ENCODE measurements at places on chromosomes 11 and 22. TPM values are rescaled to one million over a fixed set of nuclear protein-coding genes. Genes with fewer than 3 reads are reported as not detected.

ANO1 gene
- 2.3 TPM for total RNA-seq

OTOG gene
- total RNA-seq: 0.69 TPM

DNA sequence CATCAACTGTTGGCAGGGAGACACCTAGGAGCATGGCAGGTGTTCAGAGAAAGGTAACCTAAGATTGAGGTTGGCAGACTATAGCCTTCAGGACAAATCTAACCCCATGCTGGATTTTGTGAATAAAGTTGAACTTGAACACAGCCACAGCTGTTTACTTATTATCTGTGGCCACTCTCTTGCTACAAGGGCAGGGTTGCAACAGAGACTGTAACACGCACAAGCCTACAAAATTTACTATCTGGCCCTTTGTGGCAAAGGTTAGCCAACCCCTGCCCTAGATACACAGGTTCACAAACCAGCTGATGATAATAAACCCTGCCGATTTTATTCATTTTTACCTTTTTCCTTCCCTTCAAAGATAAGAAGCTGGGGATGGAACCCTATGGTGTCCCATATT is 2.5 kb downstream of the THYN1 start:
- DNase-seq: no peak

GRCh38 chr11:47314992-47315391 is 37.5 kb downstream of the MYBPC3 start:
- DNase-seq: no peak

CASP5 gene
- total RNA-seq: not detected

- DNase-seq: no peak
Observed at GRCh38 chr11:96177146-96177545, 165.8 kb downstream of the MAML2 start.

DNA sequence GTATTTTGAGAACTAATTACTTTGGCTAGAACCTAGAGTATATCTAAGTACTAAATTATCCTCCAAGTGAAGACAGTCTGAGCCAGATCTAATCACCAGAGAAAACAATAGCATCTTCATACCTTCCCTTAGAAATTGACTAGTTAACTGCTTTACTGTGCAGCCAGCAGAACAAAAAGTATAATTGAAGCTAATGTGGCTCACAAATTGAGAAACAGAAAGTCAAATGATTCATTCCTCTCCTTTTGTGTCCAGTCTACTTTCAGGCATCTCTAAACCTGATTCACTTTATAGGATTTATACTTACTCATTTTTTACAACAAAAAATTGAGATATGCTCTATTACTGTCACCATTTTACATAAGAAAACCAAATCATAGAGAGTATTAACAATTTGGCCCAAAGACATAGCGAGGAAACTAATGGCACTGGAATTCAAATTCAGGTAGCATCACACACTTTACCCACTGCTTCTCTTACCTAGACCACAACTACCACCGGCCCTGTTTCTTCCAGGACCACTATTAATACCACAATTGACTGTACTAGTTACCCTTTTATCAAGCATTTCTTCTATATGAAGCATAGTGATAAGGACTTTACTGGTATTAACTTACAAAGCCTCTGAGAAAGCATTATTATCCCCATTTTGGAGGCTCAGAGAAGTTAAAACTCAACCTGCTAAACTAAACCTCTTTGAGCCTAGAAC is 1402.6 kb upstream of the TENM4 start:
- no peak for DNase-seq

DNA sequence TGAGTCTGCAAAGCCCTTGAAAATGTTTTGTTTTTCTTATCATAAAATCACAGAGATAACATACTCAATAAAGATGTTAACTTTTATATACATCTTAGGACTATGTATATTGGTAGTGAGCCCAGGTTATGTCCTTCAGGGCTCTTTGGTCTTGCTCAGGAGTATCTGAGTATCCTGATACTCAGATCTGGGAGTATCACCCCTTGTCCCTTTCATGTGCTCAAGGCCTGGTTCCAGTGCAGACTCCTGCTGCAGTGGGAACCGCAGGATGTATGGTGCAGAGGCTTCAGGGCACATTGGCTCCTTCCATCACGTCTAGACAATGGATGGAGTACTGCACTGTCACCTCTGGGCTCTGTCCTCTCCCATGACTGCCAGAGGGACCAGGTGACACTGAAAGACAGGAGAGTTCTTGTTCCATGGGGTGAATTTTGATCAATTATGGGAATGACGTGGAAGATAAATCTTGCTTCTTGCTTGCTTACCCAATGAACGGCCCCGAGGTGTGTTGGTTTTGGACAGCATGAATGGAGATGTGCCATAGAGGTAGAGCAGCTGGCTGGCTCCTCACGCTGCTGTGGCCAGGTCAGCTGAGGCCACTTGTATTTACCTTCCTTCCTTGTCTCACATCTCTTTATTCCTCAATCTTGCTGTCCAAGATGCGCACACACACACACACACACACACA is 215.5 kb downstream of the ARHGAP42 start:
- DNase-seq: no peak

- no peak for DNase-seq
Observed at GRCh38 chr11:47518212-47518964, 34.5 kb downstream of the CELF1 start.

DNA sequence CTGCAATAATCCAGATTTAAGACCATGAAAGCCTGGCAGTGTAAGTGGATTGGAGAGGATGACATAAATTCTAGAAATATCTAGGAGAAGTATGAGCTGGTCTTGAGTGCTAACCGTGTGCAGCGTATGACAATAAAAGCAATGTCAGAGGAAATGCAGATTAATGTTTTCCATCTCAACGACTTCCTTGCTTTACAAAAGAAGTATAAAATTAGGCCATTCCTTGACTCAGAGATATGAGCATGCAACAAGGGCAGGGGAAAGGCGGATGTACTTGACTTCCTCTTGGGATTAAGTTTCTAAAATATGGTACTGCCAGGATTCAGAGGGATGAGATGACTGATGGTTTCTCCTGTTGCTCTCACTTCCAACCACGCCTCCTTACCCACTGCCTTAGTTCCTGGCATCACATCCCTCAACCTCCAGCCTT is 32.3 kb downstream of the ADAMTS15 start:
- no peak for DNase-seq

SCUBE1 gene
- total RNA-seq: 0.45 TPM

Data from H7 (cell line).